DMS79 treated with DMSO at 0.1 percent for 48 hours (cell line): ENCODE measurements at places on chromosomes 4 and X.

GRCh38 chr4:146577111-146577510, 55.4 kb upstream of the SLC10A7 start:
- DNase-seq: no peak

DNA sequence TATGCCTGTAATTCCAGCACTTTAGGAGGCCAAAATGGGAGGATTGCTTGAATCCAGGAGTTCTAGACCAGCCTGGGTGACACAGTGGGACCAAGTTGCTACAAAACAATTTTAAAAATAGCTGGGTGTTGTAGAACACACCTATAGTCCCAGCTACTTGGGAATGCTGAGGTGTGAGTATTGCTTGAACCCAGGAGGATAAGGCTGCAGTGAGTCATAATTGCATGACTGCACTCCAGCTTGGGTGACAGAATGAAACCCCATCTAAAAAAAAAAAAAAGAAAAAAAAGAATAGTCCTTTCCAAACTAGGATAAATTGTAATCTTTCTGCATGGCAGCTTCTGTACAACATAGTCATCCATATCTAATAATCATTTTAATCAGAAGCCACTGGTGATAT, 270.1 kb upstream of the INTU start:
- no peak for DNase-seq

- DNase-seq: no peak
These were observed 357.5 kb downstream of the RAPGEF2 start for GRCh38 chr4:159460371-159460770.

DNA sequence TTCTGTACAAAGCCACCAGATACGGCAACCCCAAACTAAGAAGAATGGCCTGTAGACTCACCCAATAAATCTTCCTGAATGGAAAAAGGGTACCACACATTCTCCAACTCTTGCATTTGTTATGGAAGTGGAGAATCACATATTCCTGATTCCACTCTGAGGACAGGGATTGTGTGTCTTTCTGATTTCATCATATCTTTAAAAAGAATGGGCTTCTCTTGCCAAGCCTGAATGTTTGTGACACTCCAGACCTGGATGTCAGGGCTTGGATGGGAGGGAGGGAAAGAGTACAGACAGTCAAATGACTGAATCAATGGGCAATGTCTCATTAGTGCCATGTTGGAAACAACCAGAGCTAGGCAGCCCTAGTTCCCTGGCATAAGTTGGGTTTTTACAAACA, 77.4 kb downstream of the PLAC1 start:
- DNase-seq: no peak

DNA sequence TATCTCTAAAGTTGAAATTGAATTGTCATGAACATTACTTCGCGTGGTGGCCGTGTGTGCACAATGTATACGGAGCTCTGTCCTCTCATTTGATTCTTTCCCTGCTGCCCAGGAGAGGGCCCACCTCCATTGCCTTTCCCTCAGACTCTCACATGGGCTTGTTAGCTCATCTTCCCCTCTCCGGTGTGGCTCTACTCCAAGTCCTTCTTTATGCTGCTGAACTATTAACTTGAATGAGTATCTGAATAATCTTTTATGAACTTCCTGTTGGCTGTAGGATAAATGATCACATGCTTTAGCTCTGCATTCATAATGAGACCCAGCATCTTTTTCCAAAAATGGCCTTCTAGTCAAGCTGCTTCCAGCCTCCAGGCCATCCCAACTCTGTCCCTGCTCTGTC, 68.8 kb upstream of the CLNK start:
- DNase-seq: no peak

GRCh38 chr4:144666539-144667175, 20.7 kb downstream of the HHIP start:
- no peak for DNase-seq

DNA sequence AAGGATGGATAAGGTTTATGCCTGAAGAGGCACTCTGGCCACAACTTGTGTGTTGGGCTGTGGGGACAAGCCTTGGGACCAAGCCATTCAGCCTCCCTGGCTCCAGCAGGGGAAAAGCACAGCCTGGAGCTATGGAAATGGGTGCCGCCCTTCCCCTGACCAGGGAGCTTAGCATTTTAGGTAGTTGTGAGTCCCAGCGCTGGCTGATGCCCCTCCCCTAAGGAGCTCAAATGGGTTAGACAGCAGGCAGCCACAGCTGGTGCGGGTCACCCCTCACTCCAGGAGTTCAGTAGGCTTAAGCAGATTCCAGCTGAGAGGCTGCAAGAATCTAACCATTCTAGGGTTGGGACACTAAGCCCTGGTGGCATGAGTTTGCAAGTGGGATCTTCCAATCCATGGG, 172.9 kb downstream of the KCNIP4 start:
- DNase-seq: no peak

DNA sequence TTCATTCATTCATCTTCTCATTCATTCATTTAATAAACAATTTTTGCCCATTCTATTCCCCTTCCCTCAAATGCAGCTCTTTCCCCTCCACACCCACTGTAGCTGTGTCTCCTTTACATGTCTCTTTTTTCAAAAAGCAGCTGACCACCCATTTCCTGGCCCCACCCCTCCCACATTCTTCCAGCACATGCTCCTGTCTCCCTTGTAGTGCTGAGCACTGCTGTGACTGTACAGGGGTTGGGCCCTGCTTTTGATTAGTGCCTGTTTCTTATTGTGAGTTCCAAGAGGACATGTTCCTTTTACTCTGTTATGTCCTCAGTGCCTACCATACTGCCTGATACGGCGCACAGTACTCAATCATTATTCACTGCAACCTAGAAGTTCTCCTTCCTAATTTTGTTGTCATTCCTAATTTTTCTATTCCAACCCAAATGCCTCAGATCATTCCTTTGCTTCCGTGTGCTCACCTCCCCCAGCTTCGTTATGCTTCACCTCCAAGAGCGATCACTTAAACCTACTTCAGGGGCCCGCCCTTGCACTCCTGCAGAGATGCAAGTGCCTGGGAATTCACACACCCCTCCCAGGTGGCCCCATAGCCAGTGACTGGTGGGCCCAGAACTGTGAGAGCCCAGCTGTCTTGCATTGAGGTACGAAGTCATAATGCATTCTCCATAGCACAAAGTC, 152.2 kb downstream of the STK32B start:
- peak; percentile 7 for DNase-seq

- DNase-seq: no peak
These were observed 33.3 kb downstream of the IL2 start for GRCh38 chr4:122423246-122423645.

DNA sequence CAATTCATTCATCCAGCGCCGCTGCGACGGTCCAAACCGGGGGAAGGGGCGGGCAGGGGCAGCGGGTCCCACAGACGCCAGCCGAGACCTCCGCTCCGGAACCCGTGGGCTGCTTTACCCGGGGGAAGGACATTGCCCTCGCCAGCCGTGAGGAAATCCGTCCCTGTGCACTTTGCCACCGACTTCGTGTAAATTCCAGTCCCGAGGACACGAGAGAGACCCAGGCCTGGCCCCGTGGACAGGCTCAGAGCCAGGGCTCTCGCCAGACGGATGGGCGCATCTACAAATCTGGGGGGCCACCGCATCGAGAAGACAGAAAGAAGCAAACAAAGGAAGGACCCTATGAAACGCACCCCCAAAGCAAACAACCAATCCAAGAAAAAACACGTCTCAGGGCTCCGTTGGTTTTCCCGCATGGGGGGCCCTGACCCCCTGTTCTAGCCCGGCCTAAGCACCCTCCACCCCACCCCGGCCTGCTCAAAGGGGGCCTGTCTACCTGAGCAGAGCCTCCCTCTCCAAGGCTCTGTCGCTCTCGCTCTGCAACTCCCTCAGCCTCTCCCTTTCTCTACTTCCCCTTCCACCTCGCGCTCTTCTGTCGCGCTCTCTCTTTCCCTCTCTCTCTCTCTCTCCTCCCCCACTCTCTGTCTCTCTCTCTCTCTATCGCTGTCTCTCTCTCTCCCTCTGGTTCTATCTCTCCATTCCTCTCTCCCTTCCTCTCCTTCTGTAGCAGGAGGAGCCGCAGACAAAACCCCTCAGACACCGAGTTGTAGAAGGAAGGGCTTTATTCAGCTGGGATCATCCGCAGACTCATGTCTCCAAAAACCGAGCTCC, 11.3 kb downstream of the FRG2 start:
- DNase-seq: no peak

GRCh38 chr4:113499696-113500095, 261.8 kb downstream of the CAMK2D start:
- DNase-seq: no peak

DNA sequence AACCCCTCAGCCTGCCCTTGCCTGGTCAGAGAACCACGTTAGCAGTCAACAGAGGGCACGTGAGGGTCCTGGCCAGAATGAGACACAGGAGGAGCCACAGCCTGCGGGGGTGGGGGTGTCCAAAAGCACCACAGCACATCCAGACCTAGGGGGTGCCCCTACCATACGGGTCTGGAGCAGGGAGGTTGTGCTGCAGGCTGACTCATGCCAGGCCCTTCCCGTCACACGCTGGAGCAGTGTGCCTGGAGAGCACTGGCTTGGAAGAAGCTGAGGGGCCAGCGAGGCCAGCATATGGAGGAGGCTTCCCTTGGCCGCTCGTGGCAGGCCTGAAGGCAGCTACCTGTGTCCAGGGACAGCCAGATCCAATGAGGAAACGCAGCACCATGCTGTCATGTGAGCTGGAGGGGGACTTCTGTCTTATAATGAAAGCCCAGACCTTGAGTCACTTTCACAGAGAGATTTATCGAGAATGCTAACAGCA, 1.5 kb upstream of the IRAK1 start:
- no peak for DNase-seq

- DNase-seq: no peak
These were observed 94.4 kb upstream of the CLCN4 start for GRCh38 chrX:10062352-10062751.

DNA sequence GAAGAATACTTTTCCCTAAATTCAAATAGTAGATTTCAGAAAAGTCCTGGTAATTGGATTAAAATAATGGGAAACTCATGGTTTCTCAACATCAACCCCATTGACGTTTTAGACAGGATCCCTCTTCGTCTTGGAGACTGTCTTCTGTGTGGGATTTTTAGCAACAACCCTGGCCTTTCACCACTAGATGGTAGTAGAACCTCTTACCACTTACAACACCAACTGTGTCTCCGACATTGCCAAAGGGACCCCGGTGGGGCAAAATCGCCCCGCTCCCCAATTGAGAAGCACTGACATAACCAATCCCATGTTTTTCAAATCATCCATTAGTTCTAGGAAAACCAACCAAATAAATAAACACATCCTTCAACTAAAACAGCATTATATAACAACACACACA, 16.9 kb upstream of the ANOS1 start:
- DNase-seq: no peak

GRCh38 chr4:158826057-158826456, 57.2 kb downstream of the FNIP2 start:
- DNase-seq: no peak
